Fibroblast of pulmonary artery (primary cell): ENCODE measurements at places on chromosomes 6 and 20.

- peak; percentile 63 for DNase-seq
Measured at GRCh38 chr6:19368511-19368910, 468.7 kb upstream of the ID4 start.

GRCh38 chr6:45421709-45422502 lies 44.2 kb upstream of the SUPT3H start:
- peak; percentile 75 for DNase-seq

GRCh38 chr6:32170294-32170693 lies 5.6 kb downstream of the AGPAT1 start:
- DNase-seq = no peak

- DNase-seq = no peak
Measured at GRCh38 chr6:34817446-34817845, 25.6 kb downstream of the BLTP3A start.

- DNase-seq = no peak
Measured at GRCh38 chr6:411402-412145, 20.0 kb downstream of the IRF4 start.

GRCh38 chr6:49847014-49847413 lies 19.3 kb downstream of the CRISP1 start:
- no peak for DNase-seq

GRCh38 chr6:36873115-36873514 lies 1.5 kb downstream of the PPIL1 start:
- DNase-seq = no peak

DNA sequence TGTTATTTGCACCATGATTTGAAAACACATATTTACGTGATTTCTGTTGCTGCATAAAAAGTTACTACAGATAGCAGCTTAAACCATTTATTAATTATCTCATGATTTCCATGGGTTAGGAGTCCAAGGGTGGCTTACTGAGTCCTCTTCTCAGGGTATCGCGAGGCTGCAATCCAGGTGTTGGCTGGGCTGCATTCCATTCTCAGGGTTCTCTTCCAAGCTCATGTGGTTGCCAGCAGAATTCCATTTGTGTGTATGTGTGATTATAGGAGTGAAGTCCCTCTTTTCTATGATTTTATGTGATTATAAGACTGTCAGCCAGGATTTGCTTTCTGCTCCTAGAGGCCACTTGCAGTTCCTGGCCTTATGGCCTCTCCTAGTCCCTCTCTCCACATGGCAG lies 135.1 kb downstream of the FAM83B start:
- DNase-seq = no peak

GRCh38 chr6:14791526-14791925 lies 454.3 kb upstream of the JARID2 start:
- DNase-seq = no peak

DNA sequence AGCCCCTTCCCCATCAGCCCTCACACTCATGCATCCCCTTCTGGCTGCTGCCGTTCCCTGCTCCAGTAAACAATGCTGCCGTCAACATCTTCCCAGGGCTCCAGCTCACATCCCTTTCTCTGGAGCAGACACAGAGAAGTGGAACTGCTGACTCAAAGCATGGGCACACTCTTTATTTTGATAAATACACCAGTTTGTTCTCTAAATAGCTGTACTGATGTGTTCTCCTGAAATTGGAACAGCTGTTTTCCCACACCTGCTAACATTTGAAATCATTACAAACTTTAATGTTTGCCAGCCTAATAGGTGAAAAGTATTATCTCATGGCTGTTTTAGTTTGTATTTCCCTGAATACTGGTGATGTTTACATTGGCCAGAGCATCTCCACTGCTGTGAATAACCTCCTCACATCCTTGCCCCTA lies 102.1 kb upstream of the NXT1 start:
- DNase-seq = no peak

DNA sequence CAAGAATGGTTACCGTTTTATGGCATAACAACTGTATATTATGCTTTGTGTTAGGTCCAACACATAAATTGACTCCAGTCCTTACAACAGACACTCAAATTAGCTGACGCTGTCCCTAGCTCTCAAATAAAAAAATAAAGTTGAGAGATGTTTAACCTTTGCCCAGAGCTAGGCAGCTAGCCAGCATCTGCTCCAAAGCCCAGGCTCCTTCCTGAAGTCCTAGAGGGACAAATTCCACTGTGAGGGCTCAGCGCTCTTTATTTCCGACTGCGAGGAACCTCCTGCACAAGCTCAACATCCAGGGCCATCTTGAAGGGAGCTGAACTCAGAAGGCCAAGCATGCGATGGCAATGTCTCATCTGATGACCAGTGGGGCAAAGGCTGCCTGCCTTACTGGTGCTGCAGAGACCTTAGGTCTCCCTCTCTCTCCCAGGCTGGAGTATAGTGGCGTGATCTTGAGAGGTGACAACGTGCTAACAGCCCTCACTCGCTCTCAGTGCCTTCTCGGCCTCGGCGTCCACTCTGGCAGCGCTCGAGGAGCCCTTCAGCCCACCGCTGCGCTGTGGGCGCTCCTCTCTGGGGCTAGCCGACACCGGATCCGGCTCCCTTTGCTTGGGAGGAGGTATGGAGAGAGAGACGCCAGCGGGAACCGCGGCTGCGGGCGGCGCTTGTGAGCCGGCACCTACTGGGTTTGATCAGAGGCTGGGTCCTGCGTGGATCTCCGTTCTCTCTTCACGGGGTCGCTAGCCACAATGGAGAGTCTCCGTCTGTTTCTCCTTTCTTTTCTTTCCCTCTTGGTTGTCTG lies 24.7 kb upstream of the GFOD1 start:
- peak; percentile 57 for DNase-seq

- no peak for DNase-seq
Measured at GRCh38 chr20:44566018-44566417, 16.4 kb upstream of the PKIG start.

DNA sequence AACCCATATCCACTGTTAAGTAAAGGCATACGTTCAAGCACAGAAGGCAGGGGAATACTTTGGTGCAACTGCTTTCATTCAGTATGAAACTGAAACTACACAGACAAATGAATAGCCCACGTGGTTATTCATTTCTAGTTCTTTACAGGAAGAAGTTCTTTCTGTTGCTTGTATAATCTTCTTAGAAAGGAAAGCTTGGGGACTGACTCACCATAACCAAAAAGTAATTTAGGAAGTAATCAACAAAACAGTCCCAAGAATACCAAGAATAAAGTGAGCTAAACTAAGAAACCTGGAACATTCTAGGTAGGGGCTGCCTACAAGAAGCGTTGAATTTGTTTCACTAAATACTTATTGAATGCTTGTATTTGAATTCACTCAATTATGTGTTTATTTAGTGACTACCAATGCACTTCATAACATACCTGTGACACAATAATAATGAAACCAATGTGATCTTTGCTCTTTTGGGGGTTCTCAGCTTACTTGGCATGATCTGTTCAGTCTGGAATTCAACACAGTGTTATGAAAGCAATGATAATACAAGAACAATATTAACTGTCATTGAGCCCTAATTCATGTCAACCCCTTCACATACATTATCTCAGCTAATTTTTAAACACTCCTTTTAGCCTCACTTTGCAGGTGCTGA lies 25.1 kb upstream of the KIAA0408 start:
- peak; percentile 51 for DNase-seq

- DNase-seq = peak; percentile 40
Measured at GRCh38 chr6:162615016-162615705, 112.4 kb downstream of the PRKN start.

GRCh38 chr20:13800728-13801134 lies 15.9 kb downstream of the NDUFAF5 start:
- peak; percentile 95 for DNase-seq

- DNase-seq = no peak
Measured at GRCh38 chr20:57548177-57549058, 12.5 kb upstream of the PCK1 start.

DNA sequence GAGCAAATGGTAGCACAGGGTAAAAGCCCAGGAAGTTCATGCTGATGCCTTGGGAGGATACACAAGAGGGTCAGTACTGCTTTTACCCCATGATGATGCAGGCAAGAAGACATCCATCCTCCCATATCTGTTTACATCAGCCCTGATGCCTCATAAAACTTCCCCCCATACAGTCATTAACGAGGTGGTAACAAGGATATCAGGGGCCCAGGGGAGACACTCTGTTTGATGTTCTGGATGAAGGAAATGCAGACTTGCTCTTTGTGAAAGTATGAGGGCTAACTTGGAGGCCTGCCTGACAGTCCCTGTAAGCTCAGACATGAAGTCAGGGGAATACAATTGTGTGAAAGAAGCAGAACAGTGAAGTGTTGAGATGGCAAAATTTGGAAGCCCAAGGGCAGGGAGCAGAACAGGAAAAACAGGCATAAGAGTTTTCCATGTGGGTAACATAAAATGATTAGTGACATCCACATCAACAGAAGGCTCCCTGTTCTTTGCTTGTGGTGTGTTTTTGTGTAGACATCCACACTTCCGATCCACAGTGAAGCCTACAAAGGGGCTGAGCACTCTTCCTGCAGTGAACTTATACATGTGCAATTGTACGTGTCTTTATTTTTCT lies 813.4 kb downstream of the MAFB start:
- DNase-seq = no peak

DNA sequence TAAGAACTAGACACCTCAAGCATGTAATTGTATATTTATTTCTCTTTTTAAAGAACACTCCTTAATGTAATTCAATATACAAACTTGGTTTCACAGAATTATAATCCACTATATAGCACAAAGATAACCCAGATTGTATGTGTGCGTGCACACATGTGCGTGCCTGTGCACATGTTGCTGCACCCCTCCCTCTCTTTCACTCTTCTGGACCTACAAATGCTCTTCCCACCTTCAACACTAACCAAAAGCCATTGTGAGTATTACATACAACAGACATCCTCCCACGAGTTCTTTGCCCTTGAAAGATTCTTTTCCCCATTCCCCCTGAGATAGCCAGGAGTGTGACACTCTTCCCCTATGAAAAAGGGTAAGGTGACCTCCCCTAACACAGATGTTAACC lies 193.5 kb downstream of the HIVEP2 start:
- no peak for DNase-seq

DNA sequence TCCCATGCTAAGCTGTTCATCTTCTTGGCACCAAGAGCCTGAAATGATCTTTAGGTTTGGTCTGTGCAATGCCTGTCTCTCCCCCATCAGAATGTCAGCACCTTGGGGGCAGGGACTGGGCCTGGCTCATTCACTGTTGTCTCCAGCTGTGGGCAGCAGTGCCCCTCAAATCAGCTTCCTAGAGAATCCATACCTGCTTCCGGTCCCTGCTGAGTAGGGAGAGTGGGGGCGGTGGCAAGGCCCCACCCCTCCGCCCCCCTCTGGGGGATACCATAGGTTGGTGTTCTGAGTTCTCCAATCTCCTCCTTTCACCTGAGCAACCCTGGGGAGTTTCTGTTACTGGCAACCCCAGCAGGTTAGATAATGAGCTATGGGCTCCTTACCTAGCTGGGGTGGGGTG lies 19.2 kb upstream of the SPDEF start:
- DNase-seq = no peak

- DNase-seq = peak; percentile 84
Measured at GRCh38 chr6:151075527-151075926, 164.2 kb upstream of the AKAP12 start.

GRCh38 chr6:147285087-147285855 lies 81.1 kb downstream of the STXBP5 start:
- peak; percentile 76 for DNase-seq

DNA sequence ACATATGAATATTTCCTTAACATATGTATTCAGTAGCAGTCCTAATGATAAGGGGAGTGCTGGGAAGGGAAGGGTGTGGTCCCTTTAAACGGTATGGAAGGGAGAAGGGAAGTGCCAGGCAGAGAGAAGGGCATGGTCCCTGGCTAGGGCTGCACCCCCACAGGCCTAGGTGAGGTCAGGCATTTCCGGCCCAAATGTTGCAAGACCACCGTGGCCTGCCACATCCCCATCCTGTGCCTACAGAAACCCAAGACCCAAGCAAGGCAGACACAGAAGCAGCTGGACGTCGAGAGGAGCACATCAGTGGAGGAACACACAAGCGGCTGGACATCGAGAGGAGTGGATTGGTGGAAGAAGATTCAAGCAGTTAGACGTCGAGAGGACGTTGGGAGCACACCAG lies 5.9 kb downstream of the RRAGD start:
- no peak for DNase-seq

DNA sequence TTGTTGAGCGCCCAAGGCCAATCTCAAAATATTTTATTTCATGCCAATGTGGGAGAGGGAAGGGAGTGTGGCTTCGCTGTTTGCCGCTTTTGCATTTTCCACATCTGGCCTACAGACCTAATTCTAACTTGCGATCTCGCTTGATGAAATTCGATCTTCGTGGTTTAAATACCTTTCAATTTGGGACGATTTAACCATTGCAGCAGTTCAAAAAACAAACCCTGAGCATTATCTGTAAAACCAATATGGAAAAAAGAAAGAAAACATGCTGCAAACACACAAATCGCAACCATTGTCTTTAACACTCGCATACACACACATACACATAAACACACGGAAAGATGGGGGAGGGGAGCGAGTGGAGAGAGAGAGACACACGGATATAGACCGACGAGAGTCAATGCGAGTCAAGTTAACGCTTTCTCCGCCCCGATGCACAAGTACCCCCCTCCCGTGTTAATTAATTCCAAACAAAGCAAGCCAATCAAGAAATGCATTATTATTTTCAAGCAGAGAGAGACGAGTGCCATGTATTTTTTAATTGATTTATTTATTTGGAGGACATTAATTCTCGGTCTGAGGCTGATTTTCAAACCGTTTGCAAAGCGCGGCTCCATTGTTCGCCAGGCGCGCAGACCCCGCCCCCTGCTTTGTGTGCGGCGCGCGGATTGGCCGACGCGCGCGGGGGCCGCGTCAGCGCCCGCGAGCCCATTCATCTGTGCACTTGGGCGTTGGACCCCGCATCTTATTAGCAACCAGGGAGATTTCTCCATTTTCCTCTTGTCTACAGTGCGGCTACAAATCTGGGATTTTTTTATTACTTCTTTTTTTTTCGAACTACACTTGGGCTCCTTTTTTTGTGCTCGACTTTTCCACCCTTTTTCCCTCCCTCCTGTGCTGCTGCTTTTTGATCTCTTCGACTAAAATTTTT lies at the start of gene MARCKS:
TSS of gene MARCKS (plus strand) at position 721 of the 931 bp plus-strand sequence. CDS start 401 bp downstream, outside the sequence.
- DNase-seq = peak; percentile 93

DNA sequence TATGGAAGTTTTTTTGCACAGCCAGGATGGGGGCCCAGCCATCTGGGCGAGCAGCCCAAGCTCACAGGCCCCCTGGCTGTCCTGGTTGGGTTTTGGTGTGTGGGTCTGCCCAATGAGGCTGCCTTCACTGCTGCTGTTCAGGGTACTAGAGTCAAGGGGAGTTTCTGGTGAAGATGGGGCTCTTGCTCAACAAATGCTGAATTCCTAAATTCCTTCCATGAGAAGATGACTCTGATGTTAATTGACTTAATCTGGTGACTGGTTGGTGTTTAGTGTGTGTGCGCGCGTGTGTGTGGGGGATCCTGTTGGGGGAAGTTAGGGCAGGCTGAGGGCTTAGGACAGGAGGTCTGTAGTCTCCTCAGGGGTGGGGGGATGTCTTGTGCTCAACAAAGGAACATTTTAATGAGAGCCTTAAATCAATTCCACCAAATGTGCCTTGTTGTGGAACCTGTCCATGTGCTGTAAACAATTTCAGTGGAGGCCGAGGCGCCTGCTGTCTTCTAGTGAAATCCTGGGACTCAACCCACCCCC lies 1.9 kb downstream of the PTK7 start:
- peak; percentile 41 for DNase-seq

GRCh38 chr6:99603421-99604165 lies 3.0 kb upstream of the PRDM13 start:
- DNase-seq = peak; percentile 13
